ENCODE measurements at places on chromosomes 6 and 20.

GRCh38 chr6:131062241-131063027, 611 bp downstream of the EPB41L2 start:
- DNase-seq = peak; percentile 54

DNA sequence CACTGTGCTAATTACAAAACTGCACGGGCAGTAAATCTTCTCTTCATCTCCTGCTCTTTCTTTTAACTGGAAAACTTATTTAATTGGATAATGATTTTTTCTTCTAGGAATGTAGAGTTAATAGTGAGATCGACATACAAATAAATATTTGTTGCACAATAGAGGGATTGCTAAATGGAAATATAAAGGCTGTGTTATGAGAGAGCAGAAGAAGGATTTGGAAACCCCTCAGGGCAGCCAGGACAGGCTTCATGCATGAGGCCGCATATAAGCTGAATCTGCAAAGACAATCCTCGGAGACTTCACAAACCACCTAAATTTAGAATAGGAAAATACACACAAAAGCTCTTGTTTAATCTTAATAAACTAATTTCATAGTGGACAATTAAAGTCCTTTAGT, 2.9 kb upstream of the TAAR1 start:
- DNase-seq = no peak

DNA sequence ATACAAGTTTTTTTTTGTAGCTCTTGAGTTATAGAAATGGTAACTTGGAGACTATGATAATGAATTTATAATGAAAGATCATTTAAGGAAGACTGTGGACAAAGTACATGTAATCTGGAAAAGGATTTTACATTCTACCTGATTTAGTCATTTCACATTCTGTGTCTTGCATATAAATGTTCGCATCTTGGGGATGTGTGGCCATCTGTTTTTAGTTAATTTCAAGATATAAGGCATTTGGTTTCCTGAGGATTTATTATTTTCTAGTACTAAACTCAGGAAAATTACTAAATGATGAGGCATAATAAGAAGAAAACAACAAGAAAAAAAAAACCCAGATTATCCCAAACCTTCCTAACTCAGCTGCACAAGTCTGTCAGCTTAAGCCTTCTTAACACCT, 112.7 kb upstream of the PRL start:
- DNase-seq = no peak

GRCh38 chr6:166673309-166673708, 46.3 kb upstream of the RPS6KA2 start:
- no peak for DNase-seq

DNA sequence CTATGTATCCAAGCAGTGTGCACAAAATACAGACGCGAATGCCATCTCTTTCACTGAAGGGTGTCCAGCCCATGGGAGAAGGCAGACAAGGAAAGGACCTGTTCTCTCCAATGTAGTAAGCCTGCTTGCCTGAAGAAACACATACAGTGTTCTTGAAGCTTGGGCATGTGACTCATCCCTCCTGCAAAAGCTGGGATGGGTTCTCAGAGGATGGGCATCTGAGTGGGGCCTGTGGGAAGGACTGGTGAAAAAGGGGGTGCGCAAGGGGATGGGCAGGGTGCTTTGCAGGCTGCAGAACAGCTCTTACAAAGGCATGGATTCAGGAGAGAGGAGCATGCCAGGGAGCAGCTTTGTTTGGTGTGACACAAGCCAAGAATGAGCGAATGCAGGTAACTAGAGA, 128.1 kb downstream of the FYN start:
- no peak for DNase-seq

- no peak for DNase-seq
Measured at GRCh38 chr20:33908336-33908735, 85.4 kb upstream of the RALY start.

GRCh38 chr20:23341073-23341472, 9.5 kb upstream of the NXT1 start:
- no peak for DNase-seq

- peak; percentile 45 for DNase-seq
Measured at GRCh38 chr6:42453654-42454427, 2.1 kb upstream of the TRERF1 start.

- no peak for DNase-seq
Measured at GRCh38 chr6:13362412-13362811, 34.1 kb upstream of the TBC1D7 start.

DNA sequence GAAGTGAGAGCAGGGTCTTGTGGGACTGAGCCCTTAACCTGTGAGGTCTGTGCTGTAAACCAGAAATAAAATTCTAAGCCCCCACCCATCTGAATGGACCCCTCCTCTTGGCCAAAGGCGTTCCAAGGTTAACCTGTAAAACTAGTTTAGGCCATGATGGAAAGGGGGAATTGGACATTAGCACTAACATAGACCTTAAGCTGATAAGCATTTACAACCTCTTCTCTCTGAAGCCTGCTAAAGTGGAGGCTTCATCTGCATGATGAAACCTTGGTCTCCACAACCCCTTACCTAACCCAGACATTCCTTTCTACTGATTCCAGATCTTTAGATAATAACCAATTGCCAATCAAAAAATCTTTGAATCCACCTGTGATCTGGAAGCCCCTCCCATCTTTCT, 25.8 kb downstream of the PIGT start:
- no peak for DNase-seq

- no peak for DNase-seq
Measured at GRCh38 chr6:138882369-138883017, 86.6 kb downstream of the ECT2L start.

- no peak for DNase-seq
Measured at GRCh38 chr20:10659651-10660601, 13.9 kb downstream of the JAG1 start.

GRCh38 chr20:13870170-13870748, 85.4 kb downstream of the NDUFAF5 start:
- no peak for DNase-seq

GRCh38 chr6:139308286-139308916, 16.6 kb upstream of the TXLNB start:
- DNase-seq = no peak

GRCh38 chr6:149431905-149432775, 32.1 kb downstream of the SUMO4 start:
- DNase-seq = peak; percentile 86

DNA sequence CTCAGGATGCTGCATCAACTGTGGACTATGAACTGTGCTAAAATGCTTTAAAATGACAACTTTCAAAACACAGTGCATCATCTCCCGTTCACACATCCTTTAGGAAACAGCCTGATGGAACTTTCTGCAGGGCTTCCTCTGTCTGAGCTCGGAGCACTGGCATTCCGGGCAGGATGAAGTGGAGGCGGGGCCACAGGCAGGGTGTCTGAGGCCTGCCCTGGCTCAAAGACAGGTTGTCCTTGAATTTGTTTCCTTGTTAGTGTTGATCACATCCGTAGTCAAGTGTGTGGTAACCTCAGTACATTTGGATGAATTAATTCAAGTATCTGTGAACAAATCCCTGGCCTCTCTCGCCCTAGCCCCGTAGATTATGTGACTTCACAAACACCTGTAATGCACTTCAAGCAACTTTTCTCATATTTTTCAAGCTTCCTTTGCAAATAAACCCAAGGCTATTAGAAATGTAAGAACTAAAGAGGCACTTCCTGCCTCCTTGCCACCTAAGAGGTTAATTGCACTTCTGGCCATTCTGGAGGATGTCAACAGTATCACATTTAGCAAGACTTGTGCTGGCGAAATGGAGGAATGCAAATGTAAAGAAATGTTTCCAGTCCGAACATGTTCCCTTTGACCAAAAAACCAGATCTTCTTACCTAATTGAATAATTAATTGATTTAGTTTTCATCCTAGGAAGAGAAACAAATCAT, 3.1 kb downstream of the CD93 start:
- DNase-seq = no peak

DNA sequence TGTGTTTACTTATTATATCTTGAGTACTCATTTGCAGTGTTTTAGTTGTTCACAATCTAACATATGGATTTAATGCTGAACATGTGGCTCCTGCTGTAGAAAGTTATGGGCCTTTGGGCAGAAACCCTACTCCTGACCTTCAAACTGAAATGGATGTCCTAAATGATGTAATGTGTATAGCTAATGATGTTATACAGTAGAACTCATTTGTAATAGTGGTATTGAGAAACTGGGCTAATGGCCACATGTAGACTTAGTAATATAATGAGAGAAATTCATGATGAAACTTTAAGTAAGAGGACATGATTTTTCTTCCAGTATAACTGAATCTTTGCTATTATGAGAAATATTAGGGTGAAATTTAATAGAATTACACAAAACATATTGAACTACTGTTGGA, 121.3 kb upstream of the PTPRK start:
- DNase-seq = no peak

DNA sequence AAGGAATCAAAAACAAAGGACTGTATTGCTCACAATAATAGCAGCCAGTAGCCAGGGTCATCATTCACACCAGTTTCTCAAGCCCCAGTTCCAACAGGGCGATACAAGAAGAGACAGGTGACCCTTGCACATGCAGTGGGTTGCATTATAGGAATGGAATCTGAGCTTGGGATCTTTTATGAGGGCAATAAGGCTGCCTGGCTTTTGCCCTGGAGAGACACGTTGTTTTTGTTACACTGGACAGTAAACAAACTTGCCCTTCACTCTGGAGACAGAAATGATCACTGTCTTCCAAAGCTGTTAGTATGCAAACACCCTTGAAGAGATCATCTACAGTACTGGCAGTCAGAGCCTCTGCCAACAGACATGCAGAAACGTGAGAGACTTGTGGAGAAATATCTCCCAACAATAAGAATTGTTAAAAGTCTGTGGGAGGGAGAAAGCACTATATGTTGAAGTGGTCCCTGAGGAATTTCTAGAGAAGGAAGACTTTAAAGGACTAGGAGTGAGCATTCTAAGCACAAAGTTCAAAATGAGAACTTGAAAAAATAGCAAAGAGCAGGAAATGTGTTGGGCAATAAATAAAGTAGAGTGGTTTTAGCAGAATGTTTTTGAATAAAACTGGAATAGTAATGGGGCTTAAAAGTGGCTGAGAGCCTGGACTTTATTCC, 6.2 kb upstream of the COL12A1 start:
- DNase-seq = no peak

DNA sequence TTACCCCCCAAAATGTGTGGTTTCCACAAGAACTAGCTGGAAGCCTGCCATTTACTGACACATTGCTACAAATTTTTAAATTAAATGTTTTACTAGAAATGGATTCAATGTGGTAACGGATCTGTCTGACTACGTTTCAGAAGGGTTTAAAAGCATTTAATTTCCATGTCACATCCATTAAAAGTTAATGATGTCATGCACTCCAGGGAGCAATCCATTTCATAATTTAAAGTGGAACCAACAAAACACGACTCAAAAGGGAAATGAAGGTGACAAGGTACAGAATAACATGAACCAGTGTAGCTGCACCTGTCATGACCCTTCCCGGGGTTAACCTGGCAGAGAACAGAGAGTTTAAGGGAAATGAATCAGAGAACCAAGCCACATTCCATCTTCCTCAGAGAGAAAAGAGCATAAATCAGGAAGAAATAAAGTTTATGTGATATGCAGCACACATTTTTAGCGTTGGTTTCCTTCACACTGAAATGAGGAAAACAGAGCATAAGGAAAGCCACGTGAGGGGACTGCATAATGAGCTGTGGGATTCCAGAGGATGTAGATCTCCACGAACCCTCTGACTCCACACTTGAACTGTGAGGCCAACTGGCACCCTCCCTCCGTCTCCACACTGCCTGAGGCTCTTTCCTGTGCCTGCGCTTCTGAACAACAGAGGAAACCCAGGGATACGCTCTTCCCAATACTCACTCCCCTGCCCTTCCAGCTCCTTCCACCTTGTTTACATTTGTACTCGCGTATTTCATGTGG, 170.3 kb upstream of the AHI1 start:
- DNase-seq = no peak

- no peak for DNase-seq
Measured at GRCh38 chr6:25899123-25899522, 25.1 kb upstream of the SLC17A3 start.

DNA sequence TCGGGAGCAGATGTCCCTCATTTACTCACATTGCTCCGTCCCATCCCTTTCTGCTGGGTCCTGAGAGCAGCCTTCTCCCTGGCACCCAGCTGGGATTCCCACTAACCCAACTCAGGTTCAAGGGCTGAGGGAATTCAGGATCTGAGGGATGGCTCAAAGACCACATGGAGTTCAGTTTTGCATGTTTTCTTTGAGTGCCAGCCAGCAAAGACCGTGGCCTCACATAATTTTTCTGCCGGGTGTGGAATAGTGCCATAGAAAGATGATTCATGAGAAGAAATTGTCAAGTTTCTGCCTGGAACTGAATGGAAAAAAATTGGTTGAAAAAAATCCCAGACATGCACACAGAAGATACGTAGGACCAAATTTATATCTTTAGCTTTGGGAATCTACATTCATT, 168.6 kb downstream of the CD83 start:
- no peak for DNase-seq

DNA sequence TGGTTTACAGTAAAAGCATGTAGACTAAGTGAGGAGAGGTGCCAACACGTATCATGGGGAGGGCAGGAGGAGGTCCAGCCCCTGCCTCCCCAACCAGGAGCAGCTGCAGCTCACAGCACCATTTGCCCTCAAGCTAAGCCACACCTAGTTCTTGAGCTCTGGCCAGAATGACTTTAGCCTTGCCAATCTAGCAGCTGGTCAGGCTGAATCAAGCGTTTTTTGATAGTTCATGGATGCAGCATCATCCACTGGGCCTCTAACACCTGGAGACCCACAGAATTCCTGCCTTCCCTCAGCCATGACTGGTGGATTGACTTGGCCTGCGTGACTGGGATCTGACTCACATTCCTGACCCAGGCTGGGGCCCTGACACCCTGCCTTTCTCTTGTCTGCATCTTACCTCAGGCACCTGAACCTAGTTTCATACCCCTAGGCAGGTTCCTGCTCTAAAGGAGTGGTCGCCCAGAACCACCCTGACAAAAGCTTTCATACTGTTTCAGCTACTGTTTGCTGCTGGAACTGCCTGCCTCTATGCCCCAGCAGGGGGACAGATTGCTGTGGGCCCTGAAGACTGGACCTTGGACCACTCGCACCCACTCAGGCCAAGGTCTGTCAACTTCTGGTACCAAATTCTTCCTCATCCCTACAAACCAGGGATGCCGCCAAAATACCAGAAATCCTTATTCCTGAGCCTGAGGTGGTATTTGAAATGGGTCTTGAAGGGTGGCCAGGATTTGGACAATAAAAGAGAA, 122.3 kb downstream of the QRSL1 start:
- DNase-seq = no peak

- DNase-seq = no peak
Measured at GRCh38 chr6:151067684-151068596, 171.8 kb upstream of the AKAP12 start.

All from activated naive CD8-positive, alpha-beta T cell treated with anti-CD3 and anti-CD28 coated beads, Interleukin-2, amount 10 ng/mL, durations not matched to agents 7 days and 5 days (primary cell).